Stimulated activated CD8-positive, alpha-beta memory T cell treated with anti-CD3 and anti-CD28 coated beads, Interleukin-15, amount 100 ng/mL, for 1 hour (primary cell): ENCODE measurements at places on chromosomes 1 and 21.

- no peak for DNase-seq
Measured at GRCh38 chr1:231629132-231629531, 2.5 kb downstream of the DISC1 start.

GRCh38 chr1:210776712-210777111, 357.2 kb downstream of the KCNH1 start:
- DNase-seq: no peak

DNA sequence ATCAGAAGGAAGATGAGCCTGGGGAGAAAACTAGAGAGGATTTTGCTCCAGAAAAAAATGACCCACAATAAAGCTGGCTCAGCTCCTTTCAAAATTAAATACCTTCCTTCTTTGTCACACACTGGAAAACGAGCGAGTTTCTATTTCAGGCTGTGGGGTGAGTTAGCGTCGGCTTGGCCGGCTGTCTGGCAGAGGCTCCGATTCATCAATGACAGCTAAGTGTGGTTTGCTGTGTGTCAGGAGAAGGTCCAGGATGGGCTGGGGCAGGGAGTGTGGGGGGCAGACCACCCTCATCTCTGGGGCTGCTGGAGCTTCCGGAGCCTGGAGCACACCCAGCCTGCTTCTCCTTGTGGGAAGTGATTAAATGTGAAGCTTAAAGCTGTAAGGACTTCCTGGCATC, 120.2 kb downstream of the ETS2 start:
- DNase-seq: no peak

- DNase-seq: no peak
Measured at GRCh38 chr1:234272656-234273312, 100.5 kb upstream of the COA6 start.

DNA sequence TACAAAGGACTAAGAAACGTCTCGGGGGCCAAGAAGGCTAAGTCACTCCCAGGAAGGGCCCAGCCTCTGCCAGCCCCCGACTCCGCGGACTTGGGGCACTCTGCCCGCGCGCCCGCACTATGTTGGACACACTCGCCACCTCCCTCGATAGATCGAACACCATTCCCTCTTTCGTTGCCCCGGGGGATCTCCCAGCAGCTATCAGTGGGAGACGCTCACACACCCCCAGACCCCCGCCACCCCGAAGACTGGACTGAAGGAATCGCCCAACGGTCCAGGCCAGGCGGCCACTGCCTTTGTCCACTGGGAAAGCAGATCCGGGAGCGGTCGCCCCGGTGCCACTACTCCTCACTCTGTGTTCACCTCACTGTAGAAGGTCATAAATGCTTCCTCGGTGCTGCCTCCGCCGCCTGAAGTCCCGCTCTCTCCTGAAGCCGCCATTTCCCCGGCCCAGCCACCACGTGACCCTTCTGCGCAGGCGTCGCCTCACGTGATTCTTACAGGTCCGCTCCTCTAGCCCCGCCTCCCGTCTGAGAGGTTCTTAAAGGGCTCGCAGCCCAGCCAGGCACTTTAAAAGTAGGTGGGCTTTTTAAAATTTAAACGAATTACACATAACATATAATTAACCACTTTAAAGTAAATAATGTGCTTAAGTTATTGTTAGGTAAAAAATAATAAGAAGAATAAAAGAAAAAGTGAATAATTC, at the start of gene DNAJC8:
Gene DNAJC8 (minus strand): TSS at position 472 of the 706 bp plus-strand sequence. CDS start 31 bp downstream, at position 441.
- DNase-seq: peak; percentile 92

DNA sequence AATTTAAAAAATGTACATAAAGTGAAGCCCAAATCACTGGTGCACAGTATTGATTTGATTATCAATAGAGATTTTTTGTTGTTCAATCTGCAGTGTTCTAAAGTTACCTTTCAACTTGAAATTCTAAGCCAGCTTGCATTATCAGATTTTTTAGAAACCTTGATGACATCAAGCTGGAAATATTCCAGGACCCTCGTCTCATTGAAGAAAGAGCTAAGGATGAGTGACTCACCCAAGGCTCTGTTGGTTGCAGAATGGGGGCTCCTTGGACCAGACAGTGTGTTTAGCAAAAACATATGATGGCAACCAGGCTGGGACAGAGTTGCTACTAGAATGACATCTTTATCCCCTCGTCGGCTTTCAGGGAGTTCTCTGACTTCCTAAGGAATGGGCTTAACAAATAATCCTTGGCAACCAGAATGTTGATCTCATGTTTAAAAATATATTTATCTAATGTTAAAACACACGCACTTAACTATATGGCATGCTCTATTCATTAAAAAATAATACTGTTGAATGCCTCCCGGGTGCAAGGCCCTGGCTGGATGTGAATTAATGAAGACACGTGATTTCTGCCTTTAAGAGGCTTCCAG, 79.7 kb downstream of the RUNX3 start:
- no peak for DNase-seq

DNA sequence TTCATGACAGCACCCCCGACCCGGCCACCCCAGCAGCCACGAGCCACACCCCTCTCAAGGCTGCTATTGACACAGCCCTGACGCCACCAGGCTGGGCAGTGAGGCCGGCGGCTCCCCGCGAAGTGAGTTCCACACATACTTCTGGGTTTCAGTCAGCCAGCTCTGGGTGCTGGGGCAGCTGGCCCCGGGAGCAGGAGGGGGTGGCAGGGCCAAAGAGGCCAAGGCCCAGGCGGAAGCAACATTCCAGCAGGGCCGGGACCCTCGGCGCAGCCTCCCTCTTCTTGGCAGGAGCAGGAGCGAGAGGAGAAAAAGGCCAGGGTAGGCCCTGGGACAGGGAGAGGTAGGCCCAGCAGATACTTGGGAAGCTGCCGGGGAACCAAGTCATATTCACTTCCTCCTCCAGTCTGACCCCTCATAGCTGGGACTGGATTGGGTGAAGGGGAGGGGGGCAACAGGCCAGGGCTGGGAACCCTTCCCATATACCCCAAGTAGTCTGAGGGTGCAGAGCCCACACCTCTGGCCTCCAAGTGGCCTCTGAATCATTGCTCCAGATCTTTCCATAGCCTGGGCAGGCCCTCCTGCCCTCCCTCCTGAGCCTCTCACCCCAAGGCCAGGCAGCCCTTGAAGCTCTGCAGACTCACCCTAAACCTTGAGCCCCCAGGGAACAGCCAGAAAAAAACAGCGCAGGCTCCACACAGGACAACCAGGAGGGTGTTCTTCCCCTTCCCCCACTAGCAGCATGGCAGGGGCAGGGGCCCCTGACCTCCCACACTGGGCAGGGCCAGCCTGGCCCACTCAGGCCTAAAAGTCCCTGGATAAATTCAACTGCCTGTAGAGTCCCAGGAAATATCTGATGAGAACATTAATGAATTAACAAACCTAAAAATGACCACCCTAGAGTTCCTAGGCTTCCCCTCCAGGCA, 5.7 kb downstream of the HSPG2 start:
- DNase-seq: no peak

DNA sequence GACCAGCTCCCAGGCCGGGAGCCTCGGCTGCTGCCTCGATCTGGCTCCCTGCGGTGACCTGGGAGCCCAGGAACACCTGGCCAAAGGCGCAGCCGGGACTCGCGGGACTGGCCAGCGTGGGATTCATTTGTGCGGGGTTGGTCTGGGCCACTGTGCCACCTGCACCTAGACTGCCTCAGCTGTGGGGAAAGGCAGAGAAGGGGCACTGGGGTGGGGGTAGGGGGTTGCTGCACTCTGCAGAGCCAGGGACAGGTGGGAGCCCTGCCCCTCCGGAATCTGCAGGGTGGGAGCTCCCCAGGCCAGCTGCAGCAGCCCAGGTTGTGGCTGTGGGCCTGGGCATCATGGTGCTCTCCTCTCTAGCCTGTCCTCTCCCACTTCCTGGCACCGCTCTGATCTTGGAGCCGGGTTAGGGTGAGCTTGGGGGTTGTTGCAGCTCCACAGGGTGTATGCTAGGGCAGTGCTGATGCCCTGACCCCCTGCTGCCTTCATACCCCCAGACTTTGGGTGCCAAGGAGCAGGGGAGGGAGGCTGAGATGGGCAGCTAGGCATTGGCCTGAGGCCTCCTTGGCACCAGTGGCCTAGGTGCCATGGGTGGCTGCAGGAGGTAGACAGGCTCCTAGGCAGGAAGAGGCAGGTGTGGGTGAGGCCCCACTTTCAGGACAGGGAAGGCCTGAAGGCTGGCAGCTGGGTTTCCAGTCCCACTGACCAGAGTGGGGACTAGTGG, 57.5 kb upstream of the ETV3 start:
- no peak for DNase-seq

DNA sequence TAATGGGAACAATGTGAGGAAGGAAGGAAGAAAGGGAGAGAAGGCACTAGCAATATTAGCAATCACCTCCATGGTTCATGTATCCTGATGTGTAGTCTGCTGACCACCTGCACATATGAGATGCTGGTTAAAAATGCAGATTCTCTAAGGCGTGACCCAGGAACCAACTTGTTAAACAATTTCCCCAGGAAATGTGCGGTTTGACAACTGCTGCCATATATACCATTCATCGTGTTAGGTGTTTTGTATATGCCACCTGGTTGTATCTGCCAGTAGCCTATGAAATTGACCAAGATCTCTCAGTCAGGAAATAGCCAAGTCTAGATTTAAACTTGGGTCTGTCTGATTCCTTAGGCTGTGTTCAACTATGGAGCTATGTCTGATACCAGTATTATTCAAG, 4.1 kb downstream of the SEMA4A start:
- no peak for DNase-seq

DNA sequence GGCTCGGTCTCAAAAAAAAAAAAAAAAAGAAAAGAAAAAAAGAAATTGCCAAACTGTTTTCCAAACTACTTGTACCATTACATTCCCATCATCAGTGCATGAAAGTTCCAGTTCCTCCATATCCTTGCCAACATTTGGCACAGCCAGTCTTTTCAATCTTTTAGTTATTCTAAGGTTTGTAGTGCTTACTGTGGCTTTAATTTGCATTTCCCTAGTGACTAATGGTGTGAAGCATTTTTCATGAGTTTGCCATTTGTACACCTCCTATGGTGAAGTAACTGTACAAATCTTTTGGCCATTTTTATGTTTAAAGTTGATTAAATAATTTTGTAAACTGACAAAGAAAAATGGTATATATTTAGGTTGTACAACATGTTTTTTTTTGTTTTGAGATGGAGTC, 70.7 kb downstream of the DEGS1 start:
- no peak for DNase-seq

DNA sequence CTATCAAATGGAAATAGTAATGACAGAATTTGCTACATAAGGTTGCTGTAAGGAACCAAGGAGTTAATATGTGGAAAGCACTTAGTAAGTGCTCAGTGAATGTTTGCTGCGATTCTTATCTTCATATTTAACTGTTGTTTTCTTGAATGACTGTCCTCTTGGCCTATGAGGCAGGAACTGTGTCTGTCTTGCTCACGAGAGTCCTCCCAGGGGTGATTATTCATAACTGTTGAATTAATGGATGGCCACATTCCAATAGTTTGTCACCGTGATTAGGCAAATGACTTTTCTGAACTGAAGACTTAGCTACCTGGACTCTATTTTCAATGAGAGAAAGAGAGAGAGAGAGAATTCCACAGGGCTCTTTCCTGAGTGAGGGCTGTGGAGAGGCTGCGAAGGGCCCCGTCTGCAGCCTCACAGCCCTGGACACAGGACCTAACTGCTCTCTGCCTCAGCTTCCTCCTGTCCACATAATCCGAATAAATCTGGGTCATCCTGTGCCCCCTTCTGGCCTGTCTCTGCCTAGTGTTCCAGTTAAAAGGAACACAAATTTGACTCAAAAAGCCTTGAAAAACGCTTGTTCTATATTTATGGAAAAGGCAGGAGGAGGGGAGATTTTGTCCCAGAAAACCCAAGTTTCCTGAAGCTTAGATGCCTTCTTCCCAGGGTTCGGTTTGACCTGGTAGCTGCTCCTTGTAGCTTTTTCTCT, 8.5 kb downstream of the EDN2 start:
- DNase-seq: no peak

- no peak for DNase-seq
Measured at GRCh38 chr1:243930822-243931671, 81.0 kb upstream of the AKT3 start.

- DNase-seq: no peak
Measured at GRCh38 chr1:46587069-46587468, 17.0 kb downstream of the MKNK1 start.

DNA sequence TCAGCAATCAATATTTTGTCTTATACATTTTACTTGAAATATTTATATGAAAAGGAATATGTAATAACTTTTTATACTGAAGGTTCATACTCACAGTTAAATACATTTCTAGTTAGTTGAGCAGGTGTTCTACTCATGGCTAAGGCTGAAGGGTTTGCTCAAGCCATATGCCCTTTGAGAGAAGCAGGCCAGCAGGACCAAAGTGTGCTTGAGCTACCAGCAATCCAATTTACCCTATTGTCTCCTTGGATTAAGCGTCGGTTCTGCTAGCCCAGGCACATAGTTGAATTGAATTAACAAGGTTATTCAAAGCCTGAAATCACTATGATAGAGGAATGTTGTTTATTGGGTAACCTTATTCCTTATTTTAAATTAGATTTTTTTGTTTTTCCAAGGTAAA, 151.5 kb upstream of the BACE2 start:
- DNase-seq: no peak

GRCh38 chr1:66679140-66679539, 73.1 kb upstream of the DYNLT5 start:
- no peak for DNase-seq

DNA sequence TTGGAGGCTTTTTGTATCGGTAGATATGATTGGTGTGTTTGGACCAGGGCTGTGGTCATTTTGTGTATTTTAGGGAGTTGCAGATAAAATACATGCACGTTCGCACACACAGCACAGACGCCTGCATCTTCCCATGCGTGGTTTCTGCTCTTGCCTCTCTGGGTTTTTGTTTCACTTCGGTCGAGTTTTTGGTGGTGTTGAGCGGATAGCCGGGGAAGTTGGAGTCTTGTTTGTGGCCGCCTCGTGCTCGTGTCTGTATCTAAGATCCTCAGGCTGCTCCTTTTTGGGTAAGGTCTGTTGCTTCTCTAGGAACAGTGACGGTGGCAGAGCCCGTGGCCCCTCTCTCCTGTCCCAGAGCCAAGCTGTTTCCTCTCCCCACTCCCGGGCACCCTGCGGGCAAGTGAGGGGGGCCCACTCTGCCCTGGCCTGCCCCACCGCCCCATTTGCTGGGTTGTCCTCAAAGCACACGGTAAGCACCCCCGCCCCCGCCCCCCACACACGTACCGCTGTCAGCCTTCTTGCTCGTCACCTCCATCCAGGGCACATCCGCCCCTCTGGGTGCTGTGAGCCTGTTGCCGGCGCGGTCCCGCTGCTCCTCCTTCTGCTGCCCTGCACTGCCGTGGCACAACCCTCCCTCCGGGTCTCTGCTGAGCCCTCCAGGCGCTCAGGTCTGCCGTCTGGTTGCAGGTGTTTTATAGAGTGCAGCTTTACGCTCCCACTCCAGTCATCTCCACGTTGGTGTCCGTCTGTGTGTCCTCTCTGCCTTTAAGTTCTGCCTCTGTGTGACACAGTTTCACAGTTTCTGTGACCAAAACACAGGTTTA, 51.9 kb downstream of the AGPAT3 start:
- DNase-seq: peak; percentile 45
